ENCODE measurements at places on chromosomes 2 and 18. TPM values are rescaled to one million over a fixed set of nuclear protein-coding genes. Genes with fewer than 3 reads are reported as not detected.

Gene ZNF512
- total RNA-seq = 13.8 TPM

Gene HNMT
- 62.2 TPM for total RNA-seq

Gene ALKAL2
- 3.3 TPM for total RNA-seq

Gene NOSTRIN
- total RNA-seq = 37.2 TPM

Gene LINC00305
- total RNA-seq = not detected

Gene FSIP2
- 5.9 TPM for total RNA-seq

Gene PTPRM
- 13.9 TPM for total RNA-seq

Gene ACTR2
- total RNA-seq = 314 TPM

Gene TMEM37
- total RNA-seq = 24.3 TPM

Gene ATRAID
- 80.7 TPM for total RNA-seq

Gene RFTN2
- 2.2 TPM for total RNA-seq

Gene DNAJC10
- total RNA-seq = 90.5 TPM

Gene SERPINB7
- not detected for total RNA-seq

- no peak overlapping the region for H3K27ac ChIP-seq
- no peak for DNase-seq
- no peaks in the 10 kb centered on the region for H3K27me3 ChIP-seq
- H3K4me3 ChIP-seq = no peak overlapping the region
- H3K4me1 ChIP-seq = no peaks in the 10 kb centered on the region
These were observed 24.5 kb upstream of the RAPH1 start for GRCh38 chr2:203559641-203560040.

GRCh38 chr18:41923446-41923845 is 31.6 kb upstream of the PIK3C3 start:
- H3K27me3 ChIP-seq = no peaks in the 10 kb centered on the region
- no peak for DNase-seq
- H3K4me1 ChIP-seq = no peaks in the 10 kb centered on the region
- H3K27ac ChIP-seq = no peak overlapping the region
- no peak overlapping the region for H3K4me3 ChIP-seq

DNA sequence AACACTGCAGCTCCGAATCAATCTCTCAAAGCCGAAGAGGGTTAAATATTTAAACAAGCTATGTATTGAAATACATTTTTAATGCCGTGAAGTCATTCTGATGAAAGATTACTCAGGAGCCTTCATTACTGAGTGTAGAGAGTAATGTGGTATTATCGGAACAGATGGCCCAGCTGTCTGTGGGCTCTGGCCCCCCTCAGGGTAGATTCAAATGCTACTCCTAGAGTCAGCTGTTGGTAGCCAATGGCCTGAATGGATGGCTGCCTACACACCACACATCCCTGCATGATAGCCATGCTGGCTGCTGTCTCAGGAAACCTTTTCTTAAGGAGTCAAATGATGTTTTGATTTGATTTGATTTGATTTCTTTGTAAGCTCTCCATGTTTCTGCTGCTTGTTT is 732.3 kb upstream of the CELF4 start:
- no peaks in the 10 kb centered on the region for H3K36me3 ChIP-seq
- no peak for DNase-seq
- no peak overlapping the region for H3K27ac ChIP-seq
- H3K27me3 ChIP-seq = no peaks in the 10 kb centered on the region
- H3K4me1 ChIP-seq = no peaks in the 10 kb centered on the region

DNA sequence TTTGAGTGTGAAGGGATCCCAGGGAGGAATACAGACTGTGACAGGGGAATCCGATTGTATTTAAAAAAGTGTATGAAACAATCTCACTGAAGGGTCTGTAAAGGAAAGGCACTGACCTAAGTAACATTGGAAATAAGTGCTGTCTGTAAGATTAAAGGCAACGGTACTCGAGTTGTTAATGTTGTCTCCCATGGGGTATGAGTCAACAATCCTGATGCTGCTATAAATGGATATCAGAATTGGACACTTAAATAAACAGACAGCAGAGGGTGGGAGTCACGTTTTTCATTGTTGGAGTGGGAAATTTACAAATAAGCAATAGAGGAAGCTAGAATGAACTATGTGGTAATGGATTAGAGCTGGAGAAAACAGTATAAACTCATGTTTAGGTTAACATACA is 452.4 kb upstream of the RGPD4 start:
- no peaks in the 10 kb centered on the region for H3K36me3 ChIP-seq
- no peak for DNase-seq
- no peak overlapping the region for H3K4me3 ChIP-seq
- H3K27me3 ChIP-seq = no peaks in the 10 kb centered on the region

GRCh38 chr2:101753720-101754490 is 56.4 kb downstream of the MAP4K4 start:
- no peak overlapping the region for H3K27ac ChIP-seq
- no peaks in the 10 kb centered on the region for H3K4me1 ChIP-seq
- H3K4me3 ChIP-seq = no peak overlapping the region
- H3K27me3 ChIP-seq = no peaks in the 10 kb centered on the region
